SK-N-MC (cell line): ENCODE measurements at places on chromosomes 3 and 15.

- no peak for DNase-seq
These were observed 32.3 kb upstream of the MFSD1 start for GRCh38 chr3:158769549-158769948.

- no peak for DNase-seq
These were observed 94.3 kb downstream of the OXNAD1 start for GRCh38 chr3:16359331-16359730.

- no peak for DNase-seq
These were observed 4.4 kb upstream of the SEMA7A start for GRCh38 chr15:74438206-74438605.

DNA sequence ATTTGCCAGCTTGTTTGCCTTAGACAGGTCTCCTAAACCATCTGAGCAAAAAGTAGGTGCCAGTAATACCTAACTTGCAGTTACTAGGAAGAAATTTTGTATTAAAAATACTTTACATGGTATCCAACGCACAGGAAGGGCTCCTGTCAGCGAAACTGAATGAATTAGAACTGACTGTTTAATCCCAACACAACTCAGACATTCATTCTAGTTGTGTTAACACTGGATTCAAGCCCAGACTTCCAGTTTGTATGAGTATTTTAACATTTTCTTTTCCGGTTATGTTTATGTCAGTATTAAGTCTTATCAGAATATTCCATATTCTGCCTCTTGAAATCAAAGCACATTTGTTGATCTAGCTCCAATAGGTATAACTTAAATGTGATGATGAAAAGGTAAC lies 82.0 kb upstream of the SOX2 start:
- no peak for DNase-seq

DNA sequence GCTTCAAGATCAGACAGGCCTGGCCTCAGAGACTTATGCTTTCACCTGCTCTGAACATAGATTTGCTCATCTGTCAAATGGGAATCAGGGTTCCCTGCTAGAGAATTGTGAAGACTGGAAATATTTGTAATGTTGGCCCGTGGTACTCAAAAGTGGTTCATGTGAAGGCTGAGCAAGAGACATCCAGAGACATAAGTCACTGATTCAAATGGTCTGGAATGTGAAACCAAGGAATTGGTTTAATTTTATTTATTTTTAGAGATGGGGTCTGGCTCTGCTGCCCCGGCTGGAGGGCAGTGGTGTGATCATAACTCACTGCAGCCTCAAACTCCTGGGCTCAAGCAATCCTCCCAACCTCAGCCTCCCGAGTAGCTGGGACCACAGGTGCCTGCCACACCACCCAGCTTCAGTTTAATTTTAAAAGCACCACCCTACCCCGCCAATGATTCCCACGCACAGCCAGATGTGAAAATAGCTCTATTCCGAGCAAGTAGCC lies 60.1 kb downstream of the DAPK2 start:
- no peak for DNase-seq

DNA sequence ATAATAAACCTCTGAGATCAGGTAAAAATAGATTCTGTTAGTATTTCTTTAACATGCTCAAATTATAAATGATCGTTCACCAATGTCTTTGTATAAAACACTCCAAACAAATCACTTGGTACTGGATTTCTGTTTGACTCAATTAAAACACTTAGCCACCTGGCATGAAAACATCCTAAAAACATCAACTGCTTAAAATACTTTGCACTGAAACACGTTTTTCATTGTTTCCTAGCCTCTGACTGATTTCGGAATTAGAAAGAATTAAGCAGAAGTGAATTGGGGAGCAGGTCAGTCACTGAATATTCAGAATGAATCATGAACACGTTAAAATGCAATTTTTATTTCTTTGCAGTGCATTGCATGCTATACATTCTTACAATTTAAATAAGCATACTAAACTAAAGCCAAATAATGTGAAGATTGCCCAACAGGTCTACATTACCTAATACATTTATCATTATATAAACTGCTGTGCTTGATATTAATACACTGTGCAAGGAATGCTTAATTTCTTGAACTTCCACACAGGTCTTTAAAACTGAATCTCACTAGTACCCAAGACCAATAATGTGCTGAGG lies 1.6 kb downstream of the THRB start:
- DNase-seq: no peak
